ENCODE measurements at places on chromosomes 3 and 15. TPM values are rescaled to one million over a fixed set of nuclear protein-coding genes. Genes with fewer than 3 reads are reported as not detected.

DNA sequence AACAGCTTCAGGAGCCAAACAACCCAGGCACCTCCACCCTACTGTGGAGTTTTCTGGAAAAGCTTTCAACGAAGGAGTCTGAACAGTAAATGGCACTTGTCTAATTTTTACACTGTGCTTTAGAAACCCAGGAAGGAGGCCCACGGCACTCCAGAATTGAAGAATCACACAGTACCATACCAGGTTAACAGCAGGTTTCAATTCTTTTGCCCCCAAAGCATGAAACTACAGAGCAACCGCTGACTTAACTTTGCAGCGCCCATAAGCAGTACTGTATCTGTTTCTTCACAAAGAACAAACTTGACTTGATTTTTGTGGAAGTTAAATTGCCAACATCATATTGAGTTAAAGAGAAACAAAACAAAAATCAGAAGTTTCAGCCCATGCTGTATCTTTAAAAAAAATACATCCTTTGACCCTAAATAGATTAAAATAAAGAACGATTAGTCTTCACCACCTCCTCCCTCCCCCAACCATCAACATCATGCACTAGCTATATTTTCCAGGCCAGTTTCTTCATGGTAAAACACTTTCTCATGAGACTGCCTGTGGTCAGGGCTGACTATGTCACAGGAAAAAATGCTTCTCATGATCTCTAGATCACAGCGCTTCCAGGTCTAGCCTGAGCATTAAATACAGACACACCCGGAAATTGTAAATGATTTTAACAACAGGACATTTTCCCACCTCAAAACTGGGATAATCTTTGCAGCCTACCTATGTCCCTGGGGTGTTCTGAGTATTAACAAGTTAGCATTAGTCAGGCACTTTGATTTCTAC, 456.3 kb downstream of the FOXP1 start:
- ATAC-seq: no peak

- ATAC-seq: peak; percentile 72
These were observed 260.7 kb downstream of the OPA1 start for GRCh38 chr3:193853511-193854219.

DNA sequence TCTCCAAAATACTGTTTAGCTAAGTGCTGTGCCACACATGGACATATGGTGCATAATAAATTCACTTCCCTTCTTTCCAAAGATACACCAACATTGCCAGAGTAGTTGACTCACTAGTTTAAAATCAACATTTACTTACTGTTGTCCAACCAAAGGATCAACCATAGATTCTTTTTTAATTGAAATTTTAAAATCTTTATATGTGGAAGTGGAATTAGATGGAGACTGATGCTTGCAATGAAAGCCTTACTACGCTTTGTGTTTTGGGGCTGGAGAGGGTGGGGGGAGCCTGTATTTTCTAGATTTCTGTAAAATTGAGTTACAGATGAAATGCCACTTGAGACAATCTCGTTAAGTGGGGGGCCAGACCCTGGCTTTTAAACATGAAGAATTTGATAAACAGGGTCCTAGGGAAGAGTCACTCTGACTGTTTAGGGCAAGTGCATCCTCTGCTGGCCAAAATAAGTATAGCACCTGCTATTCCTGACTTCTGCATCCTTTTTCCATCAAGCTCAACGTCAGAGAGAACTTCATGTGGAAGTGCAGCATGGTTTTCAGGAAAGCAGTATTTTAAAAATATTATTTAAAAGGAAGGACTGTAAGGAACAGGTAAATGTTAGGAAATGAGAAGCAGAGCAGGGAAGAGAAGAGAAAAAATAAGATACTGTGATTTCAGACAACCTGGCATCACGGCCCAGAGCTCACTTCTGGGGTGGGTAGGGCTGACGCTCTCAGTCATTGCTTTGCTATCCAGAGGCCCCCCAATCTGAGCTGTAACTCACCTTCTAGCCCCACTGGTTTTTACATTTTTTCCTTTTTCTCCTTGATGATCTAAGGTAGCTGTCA, 76.7 kb downstream of the BOC start:
- peak; percentile 65 for ATAC-seq

GRCh38 chr3:55746808-55747413, 259.8 kb upstream of the WNT5A start:
- no peak for ATAC-seq

CCDC54 gene
- total RNA-seq: not detected

GRCh38 chr3:138043266-138044029, 33.5 kb downstream of the CLDN18 start:
- peak; percentile 32 for ATAC-seq

MRAS gene
- total RNA-seq: 1.6 TPM

- ATAC-seq: no peak
These were observed 403.8 kb upstream of the ARL6 start for GRCh38 chr3:97360804-97361203.

All from esophagus mucosa (tissue), 1 donor.